Prostate gland (tissue), 2 donors: ENCODE measurements at places on chromosomes 1 and 21. TPM values are rescaled to one million over a fixed set of nuclear protein-coding genes. Genes with fewer than 3 reads are reported as not detected.
A peak's percentile ranks its signal among the peaks of the same experiment; 100 is the strongest.

- no peak for DNase-seq
Measured at GRCh38 chr1:206805357-206805756, 33.1 kb upstream of the IL10 start.

GRCh38 chr1:241857131-241857530 lies 9.1 kb downstream of the EXO1 start:
- DNase-seq = no peak

The ELAPOR1 gene
- total RNA-seq = 102 TPM

- peak; percentile 16 for DNase-seq
Measured at GRCh38 chr1:62687421-62687902, 724 bp downstream of the DOCK7 start.

The CELA3B gene
- not detected for total RNA-seq

GRCh38 chr1:234469376-234469775 lies 9.6 kb downstream of the TARBP1 start:
- no peak for DNase-seq

The HLX gene
- 8.2 TPM for total RNA-seq

The SLC45A3 gene
- 505 TPM for total RNA-seq

- no peak for DNase-seq
Measured at GRCh38 chr1:39407896-39408640, 83.4 kb upstream of the BMP8A start.

GRCh38 chr1:117819301-117819700 lies 110.1 kb downstream of the GDAP2 start:
- DNase-seq = no peak

The PDC gene
- not detected for total RNA-seq

DNA sequence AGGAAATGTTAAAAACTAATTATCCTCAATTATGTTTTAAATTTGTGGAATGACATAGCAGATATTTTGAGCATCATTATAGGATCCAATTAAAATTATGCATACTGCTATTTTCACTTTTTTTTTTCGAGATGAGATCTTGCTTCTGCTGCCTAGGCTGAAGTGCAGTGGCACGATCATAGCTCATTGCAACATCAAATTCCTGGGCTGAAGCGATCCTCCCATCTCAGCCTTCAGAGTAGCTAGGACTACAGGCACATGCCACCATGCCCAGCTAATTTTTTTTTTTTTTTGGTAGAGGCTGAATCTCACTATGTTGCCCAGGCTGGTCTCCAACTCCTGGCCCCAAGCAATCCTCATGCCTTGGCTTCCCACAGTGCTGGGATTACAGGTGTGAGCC lies 11.3 kb upstream of the SLC1A7 start:
- DNase-seq = no peak

The HES3 gene
- total RNA-seq = not detected

GRCh38 chr1:15620155-15620545 lies 2.9 kb downstream of the DDI2 start:
- DNase-seq = no peak

The PADI3 gene
- total RNA-seq = 0.18 TPM

GRCh38 chr1:206734499-206735142 lies 36.0 kb upstream of the IL19 start:
- DNase-seq = no peak

GRCh38 chr1:25825605-25826004 lies 5.9 kb downstream of the MTFR1L start:
- DNase-seq = no peak

DNA sequence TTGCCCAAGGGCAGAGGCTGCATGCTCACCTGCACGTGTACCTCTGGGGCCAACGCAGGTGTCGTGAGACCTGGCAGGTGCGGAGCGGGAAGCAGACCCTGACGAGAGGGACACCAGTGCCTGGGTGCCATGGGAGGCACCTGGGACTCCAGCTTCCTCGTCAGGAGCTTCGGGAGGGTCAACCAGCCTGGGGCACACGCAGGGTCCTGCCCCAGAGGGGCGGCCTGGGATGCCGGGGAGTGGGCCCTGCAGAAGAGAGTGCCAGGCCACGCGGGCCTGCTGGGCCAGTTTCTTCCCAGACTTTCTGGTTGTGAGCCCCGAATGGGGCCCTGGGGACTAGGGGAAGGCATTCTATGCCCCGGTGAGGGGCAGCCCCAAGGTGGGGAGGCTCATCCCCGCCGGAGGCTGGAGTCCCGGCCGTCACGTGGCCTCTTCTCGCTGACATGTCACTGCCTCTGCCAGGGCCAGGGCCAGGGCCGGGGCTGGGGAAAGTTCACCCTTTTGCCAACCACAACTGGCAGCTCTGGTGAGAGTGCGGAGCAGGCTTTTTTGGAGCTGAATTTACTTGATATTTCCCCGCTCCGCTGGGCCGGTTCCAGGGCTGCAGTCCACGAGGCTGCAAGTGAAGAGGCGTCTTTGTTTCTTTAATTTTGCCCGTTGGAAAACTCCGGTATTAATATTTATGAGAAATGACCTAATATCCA lies 38.5 kb upstream of the ACTRT2 start:
- DNase-seq = no peak

DNA sequence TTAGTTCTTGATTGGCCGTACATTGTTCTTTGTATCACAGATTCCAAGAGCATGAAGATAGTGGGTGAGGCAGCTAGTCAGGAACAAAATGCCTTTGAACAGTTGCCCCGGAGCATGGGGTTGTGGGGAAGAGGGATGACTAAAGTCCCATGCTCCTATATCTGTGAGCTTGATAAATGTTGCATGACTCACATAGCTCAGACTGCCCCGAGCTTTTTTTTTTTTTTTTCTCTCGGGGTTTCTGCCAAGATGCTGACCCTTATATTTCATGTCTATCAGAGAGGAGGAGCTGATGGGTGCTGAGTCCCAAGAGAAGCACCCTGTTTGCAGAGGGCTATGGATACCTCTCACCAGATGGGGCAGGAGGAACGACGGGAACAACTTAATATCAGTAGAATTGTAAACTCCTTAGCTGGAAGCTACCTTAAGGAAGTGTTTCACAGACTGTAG lies 40.6 kb downstream of the SRRM1 start:
- no peak for DNase-seq

DNA sequence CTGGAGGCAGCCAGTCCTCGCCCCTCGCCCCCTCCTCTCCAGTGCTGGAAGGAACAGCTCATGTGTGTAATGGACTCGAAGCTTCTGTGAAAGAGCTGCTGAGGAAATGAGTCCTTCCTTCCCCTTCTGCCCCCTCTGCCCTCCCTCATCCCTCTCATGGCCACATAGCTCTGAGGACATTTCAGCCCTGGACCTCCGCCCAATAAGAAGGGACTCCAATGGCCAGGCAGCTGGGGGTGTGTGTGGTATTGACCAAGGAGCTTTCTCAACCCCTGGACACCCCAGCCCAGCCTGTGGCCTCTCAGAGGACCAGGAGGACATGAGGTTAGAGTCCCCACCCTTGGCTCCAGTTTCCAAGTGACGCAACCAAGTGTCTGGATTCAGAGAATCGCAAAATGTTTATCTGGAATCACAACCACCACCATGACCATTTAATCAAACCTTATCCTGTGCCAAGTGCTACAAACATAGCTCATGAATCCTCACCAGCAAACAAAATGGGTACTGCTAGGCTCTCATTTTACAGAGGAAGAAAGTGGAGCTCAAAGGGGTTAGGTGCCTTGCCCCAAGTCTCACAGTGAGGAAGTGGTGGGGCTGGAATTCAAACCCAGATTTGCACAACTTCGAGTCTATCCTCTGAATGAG lies 47.8 kb upstream of the ECE1 start:
- DNase-seq = peak; percentile 86

The NIPAL3 gene
- total RNA-seq = 125 TPM

- DNase-seq = no peak
Measured at GRCh38 chr1:45787905-45788304, 15.5 kb upstream of the MAST2 start.

GRCh38 chr21:41741253-41742072 lies 25.4 kb downstream of the RIPK4 start:
- DNase-seq = no peak

GRCh38 chr1:66206563-66207144 lies 327.3 kb upstream of the SGIP1 start:
- no peak for DNase-seq

DNA sequence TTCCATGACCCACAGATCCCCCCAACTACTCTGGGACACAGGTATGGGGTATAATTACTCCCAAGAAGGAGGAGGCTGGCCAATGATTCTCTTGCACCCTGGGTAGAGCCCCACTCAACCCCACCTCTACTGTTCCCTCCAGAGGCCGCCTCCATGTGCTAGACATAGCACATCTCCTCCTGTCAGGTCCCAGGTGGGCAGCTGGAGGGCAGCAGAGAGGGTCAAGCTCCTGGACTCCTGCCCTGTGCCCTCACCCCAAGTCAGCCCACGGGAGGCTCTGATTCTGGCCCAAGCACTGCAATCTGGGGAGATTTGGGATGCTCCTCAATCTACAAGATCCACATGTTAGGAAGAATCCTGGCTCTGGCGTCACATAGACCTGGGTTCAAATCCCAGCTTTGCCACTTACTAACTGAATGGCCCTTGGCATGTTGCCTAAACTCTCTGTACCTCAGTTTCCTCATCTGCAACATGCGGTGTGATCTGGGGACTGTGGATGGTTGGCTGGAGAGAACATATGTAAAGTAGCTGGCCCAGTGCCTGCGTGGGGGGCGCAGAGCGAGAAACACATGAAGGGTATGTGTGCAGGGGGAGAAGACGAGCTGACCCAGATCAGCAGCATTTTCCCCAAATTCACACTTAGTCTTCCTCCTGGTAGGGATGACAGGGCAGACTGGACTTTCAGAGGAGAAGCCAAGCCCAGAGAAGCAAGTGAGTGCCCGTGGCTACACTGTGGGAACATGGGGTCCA lies 23.2 kb downstream of the TNNT2 start:
- no peak for DNase-seq
